Stimulated activated CD4-positive, alpha-beta T cell treated with anti-CD3 and anti-CD28 coated beads, Interleukin-1b, Interleukin-23, amount 100 ng/mL, for 4 hours (primary cell): ENCODE measurements at places on chromosomes 1 and 21.

GRCh38 chr1:116370181-116370580 lies 2.9 kb upstream of the ATP1A1 start:
- DNase-seq = no peak

- no peak for DNase-seq
These were observed 19.4 kb downstream of the MECR start for GRCh38 chr1:29211086-29212030.

- no peak for DNase-seq
These were observed 98.3 kb downstream of the CD58 start for GRCh38 chr1:116472431-116472961.

GRCh38 chr1:75124510-75124909 lies 9.7 kb upstream of the LHX8 start:
- DNase-seq = no peak

GRCh38 chr1:214435867-214436266 lies 115.5 kb downstream of the PTPN14 start:
- no peak for DNase-seq
